ENCODE measurements at places on chromosomes 2 and 18. TPM values are rescaled to one million over a fixed set of nuclear protein-coding genes. Genes with fewer than 3 reads are reported as not detected.

POMC gene
- 8.4 TPM for polyA plus RNA-seq

ANKRD62 gene
- 0.08 TPM for polyA plus RNA-seq

SKOR2 gene
- not detected for polyA plus RNA-seq

PJVK gene
- polyA plus RNA-seq = 20.0 TPM

DNA sequence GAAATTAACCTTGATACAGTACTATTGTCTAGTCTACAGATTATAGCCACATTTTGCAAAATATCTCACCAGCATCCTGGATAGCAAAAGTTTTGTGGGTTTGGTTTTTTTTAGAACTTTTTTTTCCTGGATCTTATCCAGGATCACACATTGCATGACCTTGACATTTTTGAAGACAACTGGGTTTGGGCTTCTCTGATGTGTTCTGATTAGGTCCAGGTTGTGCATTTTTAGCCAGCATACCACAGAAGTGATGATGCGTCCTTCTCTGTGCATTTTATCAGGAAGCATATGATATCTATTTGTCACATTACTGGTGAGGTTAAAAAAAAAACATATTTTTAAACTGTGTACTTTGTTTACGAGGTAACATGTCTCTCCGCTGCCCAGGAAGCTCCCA is 221.0 kb upstream of the OSR1 start:
- DNase-seq = no peak

- peak; percentile 94 for DNase-seq
Observed at GRCh38 chr2:113225263-113226259, 51.8 kb downstream of the PSD4 start.

DNA sequence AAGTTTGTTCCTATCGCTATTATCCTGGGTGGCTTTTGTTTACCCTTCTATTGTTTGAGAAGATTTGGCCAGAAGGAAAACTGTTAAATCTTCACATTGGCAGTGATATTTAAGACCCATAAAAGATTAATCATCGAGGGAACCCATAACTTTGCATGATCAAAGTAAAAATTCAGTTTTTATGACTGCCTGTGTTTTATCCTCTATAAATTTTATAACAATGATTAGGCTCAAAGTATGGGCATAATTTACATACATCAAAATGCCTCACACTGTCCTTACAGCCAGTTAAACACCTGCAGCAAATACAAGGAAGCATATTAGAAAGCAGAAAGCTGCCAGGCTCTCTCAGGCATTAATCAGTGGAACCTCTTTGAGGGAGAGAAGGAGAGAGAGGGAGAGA is 289.1 kb downstream of the ICOS start:
- no peak for DNase-seq

GRCh38 chr18:56563568-56563967 is 74.8 kb downstream of the TXNL1 start:
- DNase-seq = peak; percentile 23

All from renal cortex interstitium (tissue), 15 donors.